Fibroblast of skin of left biceps (primary cell): ENCODE measurements at places on chromosomes 2 and 18.

- DNase-seq = no peak
These were observed 5.6 kb downstream of the MERTK start for GRCh38 chr2:111903930-111904439.

DNA sequence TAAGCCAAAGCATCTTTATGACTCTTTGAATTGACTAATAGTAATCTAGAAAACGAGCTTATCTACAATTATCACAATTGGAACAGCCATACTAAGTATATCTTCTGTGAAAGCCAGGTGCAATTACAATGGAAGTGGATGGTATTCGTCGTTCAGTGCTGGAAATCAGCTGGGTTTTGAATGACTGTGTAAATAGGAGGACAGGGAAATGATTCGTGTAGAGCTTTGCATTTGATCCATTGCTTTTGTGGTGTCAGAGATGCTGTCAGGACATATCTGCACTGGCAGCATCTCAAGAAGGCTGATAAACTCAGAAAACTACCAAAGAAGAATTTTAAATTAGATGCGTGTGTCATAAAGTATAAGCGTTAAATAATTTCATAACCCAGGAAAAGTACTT is 187.1 kb downstream of the ZNF407 start:
- DNase-seq = no peak

- DNase-seq = no peak
These were observed 173.0 kb downstream of the CTIF start for GRCh38 chr18:48711651-48712486.

DNA sequence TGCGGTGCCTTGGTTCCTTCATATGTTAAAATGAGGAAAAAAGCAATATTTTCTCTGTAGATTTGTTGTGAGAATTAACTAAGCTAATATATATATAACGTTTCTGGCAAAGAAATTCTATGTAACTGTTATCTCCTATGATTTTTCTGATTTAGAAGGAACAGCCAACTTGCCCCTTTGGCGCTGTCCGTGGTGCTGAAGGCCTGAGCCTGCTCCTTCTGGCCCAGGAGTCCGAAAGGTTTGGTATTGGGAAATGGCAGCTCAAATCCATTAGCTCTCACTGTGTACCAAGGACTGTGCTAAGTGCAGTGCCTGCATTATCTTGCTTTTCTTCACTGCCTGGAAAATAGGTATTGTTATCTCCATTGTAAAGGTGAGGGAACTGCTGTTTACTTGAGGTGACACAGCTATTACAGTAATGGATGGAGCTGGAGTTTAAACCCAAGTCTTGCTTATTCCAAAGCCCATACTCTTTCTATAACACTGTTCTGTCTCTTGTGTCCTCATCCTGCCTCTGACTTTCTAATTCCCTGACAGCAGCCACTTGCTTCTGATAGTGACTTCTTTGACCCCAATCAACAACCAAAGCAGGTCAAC is 52.2 kb downstream of the C1QL2 start:
- peak; percentile 3 for DNase-seq
